ENCODE measurements at places on chromosomes 6 and 20.

DNA sequence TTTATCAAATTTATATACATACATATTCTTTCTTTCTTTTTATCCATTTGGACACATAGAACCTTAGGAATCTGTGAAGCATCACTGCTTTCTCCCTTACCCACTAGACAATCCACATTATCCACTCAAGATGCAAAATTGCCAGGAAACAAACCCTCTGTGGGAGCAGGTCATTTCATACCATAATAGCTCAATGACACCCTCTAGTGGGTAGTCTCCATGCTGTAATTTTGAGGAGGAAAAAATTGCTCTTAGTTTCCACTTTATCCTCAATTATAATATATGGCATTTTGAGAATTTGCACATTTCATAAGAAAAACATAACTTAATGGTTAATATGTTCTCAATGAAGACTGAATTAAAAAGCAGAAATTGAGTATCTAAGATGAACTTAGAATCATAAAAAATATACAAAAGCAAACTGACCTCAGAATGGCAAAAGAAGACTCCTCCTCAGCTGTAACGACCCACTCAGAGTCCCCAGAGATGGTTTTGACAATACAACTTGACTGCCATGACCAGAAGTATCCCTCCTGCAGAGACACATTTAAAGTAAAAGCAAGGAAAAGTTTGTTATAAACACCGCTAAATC, 164.1 kb downstream of the FRK start:
- no peaks in the 10 kb centered on the region for H3K36me3 ChIP-seq
- no peak overlapping the region for H3K27ac ChIP-seq
- H3K27me3 ChIP-seq: peaks cover 2% of the 10 kb centered on the region
- DNase-seq: no peak
- H3K4me3 ChIP-seq: no peak overlapping the region

DNA sequence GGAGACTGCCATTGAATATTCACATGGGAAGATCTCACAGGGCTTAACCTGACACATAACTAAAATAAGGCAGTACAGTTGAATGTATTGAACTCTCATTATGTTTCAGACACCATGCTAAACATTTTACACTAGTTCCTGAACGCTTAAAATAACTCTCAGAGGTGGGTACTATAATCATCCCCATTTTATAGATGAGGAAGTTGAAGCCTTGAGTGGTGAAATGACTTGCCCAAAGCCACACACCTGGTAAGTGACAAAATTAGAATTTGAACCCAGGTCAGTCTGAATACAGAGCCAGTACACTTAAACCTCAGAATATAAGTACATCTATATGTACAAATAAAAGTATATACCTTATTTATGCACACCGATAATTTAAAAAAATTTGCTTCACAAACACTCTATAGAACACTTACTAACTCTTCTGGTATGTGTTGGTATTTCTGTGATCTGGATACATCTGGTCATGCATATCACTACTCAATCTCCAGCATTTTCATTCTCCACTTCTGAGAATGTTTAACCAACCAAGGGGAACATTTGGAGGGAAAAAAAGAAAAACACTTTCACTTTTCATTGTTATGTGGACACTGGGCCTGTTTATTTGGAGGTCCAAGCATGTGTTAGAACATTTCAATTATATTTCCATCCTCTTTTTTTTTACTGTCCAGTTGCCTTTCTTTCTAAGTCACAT, 4.6 kb upstream of the BICRAL start:
- peaks cover 2% of the 10 kb centered on the region for H3K36me3 ChIP-seq
- peak overlapping the region; percentile 87 for H3K27ac ChIP-seq
- H3K4me1 ChIP-seq: peaks cover 44% of the 10 kb centered on the region
- DNase-seq: no peak
- H3K4me3 ChIP-seq: no peak overlapping the region
- H3K27me3 ChIP-seq: no peaks in the 10 kb centered on the region

DNA sequence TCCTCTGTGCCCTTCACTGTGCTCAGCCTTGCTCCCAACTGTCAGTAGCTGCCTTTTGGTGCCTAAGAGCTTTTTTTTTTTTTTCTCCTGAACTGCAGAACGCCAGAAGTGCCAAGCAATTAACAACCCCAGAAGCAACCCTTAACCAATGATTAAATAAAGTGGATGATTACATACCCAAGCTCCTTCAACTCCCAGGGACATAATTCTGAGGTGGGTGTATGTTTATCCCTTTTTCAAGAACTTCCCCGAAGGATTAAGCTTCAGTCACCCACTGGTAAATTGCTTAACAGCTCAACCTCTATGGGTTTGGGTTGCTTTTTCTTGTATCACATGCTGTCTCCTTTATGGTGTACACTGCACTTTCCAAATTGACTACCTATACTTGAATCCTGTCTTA, 41.1 kb downstream of the KLHL31 start:
- no peaks in the 10 kb centered on the region for H3K36me3 ChIP-seq
- H3K4me3 ChIP-seq: no peak overlapping the region
- H3K4me1 ChIP-seq: no peaks in the 10 kb centered on the region
- H3K27me3 ChIP-seq: no peaks in the 10 kb centered on the region
- no peak for DNase-seq

DNA sequence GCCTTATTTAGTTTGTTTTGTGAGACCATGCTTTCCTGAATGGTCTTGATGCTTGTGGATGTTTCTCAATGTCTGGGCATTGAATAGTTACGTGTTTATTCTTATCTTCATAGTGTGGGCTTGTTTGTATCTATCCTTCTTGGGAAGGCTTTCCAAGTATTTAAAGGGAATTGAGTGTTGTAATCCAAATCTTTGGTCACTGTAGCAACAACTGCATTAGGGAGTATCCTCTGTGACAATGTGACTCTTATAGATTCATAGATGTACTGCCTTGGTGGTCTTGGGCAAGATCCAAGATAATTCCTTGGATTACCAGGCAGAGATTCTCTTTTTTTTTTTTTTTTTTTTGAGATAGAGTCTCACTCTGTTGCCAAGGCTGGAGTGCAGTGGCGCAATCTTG, 598.4 kb downstream of the CBLN4 start:
- H3K36me3 ChIP-seq: no peaks in the 10 kb centered on the region
- H3K4me1 ChIP-seq: no peaks in the 10 kb centered on the region
- no peak overlapping the region for H3K27ac ChIP-seq
- DNase-seq: no peak

DNA sequence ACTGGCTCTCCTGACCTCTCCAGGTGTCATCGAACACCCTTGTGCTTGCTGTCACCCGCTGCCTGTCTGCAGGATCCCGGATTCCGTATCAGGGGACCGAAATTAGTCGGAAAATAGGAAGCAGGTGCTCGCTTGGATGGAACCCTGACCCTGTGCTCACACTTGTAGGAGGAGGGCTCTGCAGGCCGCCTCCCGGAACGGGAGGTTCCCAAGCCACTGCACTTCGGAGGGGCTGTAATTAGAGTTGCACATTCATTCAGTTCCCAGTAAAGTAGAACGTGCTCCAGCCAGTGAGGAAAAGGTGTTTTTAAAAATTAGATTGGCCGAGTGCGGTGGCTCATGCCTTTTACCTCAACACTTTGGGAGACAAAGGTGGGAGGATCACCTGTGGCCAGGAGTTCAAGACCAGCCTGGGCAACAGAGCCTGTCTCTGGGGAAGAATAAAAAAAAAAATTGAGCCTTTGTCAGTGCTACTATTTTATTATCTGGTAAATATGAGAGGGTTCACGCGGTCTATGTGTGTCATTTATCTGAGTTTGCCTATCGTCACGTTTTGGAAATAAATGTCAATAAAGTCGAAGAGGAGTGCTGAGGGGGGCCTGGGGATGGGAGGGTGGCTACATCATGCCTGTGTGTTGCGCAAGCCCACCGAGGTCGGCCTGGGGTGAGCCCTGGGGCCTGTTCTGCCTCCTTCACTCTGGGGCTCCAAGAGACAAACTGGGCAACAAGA, 1.5 kb upstream of the GMEB2 start:
- H3K27me3 ChIP-seq: no peaks in the 10 kb centered on the region
- H3K4me1 ChIP-seq: peaks cover 29% of the 10 kb centered on the region
- H3K36me3 ChIP-seq: peaks cover 8% of the 10 kb centered on the region

DNA sequence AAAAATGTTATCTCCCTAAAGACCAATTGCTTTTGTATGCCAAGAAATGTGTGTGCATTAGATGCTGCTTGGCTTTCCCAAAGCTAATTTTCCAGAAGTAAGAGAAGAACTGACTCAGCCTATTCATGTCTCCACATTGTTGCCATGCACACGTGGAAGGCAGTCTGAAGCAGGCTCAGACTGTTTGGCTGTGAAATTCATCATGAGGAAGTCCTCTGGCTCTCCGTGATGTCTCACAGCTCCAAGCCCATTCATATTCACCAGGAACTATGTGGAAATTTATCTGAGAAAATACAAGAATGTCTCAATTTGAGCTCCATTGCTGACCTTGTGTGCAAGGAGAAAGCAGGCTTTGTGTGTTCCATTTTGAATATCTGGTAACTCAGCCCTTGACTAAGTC, 1022.2 kb upstream of the GJE1 start:
- H3K4me3 ChIP-seq: no peak overlapping the region
- H3K4me1 ChIP-seq: no peaks in the 10 kb centered on the region
- no peaks in the 10 kb centered on the region for H3K36me3 ChIP-seq

DNA sequence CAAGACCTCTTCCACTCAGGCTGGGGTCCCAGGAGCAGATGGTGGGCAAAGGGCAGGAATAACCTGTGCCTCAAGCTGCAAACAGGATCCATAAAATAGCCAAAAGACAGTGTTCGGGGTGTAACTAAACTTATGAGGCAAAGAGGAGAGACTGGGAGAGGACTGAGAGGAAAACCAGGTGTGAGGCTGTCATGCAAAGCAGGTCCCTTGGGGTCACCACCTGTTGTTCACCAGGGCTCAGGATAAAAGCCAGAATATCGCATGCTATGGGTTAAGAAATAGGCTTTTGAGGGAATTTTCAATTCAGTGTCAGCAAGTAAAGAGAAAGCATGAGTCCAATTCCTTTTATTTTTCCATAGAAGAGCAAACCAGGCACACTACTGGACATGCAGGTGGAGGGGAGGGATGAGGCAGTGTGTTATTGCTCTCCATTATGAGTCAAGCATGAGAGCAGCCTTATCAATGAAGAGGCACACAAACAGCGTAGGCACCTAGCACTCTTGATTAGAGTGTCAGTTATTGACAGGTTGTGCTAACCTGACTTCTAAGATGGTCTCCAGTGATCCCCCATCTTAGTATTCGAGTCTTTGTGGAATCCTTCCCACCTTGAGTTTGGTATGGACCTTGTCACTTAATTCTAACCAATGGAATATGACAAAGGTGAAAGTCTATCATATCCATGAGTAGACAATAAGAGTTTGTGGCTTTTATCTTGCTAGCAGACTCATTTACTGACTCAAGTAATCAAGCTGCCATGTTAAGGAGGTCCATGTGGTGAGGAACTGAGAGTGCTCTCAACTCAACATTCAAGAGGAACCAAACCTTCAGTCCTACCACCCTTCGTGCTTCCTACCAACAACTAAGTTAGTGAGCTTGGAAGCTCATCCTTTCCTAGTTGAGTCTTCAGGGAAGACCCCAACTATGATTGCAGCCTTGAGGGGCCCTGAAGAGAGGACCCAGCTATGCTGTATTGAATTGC, 18.8 kb downstream of the HLA-E start:
- peak overlapping the region; percentile 73 for H3K27ac ChIP-seq
- peaks cover 41% of the 10 kb centered on the region for H3K4me1 ChIP-seq
- H3K27me3 ChIP-seq: no peaks in the 10 kb centered on the region
- DNase-seq: no peak
- H3K4me3 ChIP-seq: peak overlapping the region; percentile 51

DNA sequence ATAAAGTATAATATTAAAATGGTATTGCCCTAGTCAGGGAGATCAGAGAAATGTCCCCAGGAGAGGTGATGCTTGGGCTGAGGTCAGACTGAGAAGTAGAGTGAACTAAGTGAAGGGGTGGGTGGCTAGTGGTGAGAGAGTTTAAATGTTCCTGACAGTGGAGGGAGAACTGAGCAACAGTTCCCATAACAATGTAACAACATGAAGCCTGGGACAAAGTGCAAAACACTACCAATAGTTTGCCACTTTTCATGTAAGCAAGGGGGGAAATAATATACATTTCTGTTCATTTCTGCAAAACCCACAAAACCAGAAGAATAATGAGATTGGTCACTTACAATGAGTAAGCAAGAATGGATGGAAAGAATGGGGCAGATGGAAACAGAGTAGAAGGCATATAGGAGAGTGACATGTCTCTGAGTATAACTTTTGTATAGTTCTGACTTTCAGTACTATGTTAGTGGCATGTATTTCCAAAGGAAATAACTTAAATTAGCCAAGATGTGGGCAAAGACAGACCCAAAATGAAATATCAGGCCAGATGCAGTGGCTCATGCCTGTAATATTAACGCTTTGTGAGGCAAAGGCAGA, 13.3 kb upstream of the FAXC start:
- H3K27ac ChIP-seq: no peak overlapping the region
- peaks cover 2% of the 10 kb centered on the region for H3K4me1 ChIP-seq
- H3K36me3 ChIP-seq: no peaks in the 10 kb centered on the region
- H3K4me3 ChIP-seq: no peak overlapping the region
- DNase-seq: no peak

- no peak for DNase-seq
- peaks cover 10% of the 10 kb centered on the region for H3K36me3 ChIP-seq
- no peak overlapping the region for H3K27ac ChIP-seq
- H3K4me3 ChIP-seq: no peak overlapping the region
These were observed 22.0 kb downstream of the STXBP5 start for GRCh38 chr6:147226163-147226724.

- H3K27me3 ChIP-seq: peaks cover 12% of the 10 kb centered on the region
- no peaks in the 10 kb centered on the region for H3K36me3 ChIP-seq
- DNase-seq: no peak
- H3K4me3 ChIP-seq: peak overlapping the region; percentile 25
- no peak overlapping the region for H3K27ac ChIP-seq
These were observed 803 bp upstream of the ADGRG6 start for GRCh38 chr6:142300758-142301650.
